ENCODE measurements at places on chromosomes 3 and 15. TPM values are rescaled to one million over a fixed set of nuclear protein-coding genes. Genes with fewer than 3 reads are reported as not detected.

DNA sequence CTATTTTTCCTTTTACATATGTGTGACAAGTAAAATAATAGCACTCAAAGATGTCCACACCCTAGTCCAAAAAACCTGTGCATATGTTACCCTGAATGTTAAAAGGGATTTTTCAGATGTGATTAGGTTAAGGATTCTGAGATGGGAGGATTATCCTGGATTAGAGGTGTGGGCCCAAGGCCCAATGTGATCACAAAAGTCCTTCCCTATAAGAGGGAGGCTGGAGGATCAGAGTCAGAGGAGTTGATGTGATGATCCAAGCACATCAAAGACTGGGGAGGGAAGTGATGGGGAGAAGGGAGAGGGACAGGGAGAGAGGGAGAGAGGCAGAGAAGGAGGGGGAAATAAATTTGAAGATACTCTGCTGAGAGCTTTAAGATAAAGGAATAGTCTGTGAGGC lies 512.6 kb downstream of the PLOD2 start:
- H3K36me3 ChIP-seq, result no peaks in the 10 kb centered on the region
- no peak overlapping the region for H3K4me3 ChIP-seq
- no peaks in the 10 kb centered on the region for H3K4me1 ChIP-seq
- no peak overlapping the region for H3K27ac ChIP-seq
- no peak for DNase-seq

DNA sequence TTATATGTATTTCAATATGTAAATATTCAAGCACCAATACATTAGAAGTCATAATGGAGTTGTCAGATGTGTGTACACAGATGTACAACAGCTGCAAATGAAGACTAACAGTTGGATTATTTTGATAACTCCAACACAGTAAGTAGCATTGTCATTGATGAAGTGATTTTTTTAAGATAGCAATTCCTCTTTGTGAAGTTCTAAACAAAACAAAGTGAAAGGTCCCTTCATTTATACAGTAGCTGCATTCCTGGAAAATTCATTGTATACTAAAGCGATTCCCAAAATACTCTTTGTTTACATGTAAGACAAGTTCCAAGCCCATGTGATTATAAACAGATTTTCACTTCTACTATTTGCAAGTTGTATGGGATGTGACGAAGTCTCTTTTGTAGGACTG lies 114.7 kb downstream of the B3GALNT1 start:
- DNase-seq, result no peak
- no peaks in the 10 kb centered on the region for H3K27me3 ChIP-seq
- H3K4me1 ChIP-seq, result no peaks in the 10 kb centered on the region
- no peak overlapping the region for H3K27ac ChIP-seq
- no peak overlapping the region for H3K4me3 ChIP-seq

DNA sequence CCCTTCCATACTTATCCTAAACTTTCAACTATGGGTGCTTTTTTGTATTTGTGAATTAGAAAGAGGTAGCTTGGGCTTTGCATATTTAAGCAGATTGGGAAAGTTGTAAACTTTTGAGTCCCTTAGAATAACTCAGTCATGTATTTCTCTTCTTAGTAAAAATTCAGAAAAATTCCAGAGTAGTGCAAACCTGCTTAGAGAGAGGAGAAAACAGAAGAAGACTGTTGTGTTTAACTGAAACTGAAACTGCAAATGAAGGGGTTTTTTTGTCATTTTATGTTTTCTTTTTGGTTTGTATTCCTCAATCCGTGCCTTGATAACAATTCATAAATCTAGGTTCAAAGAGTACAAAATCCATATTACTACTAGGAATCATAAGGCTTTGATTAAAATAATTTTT lies 31.3 kb downstream of the CD200 start:
- H3K27me3 ChIP-seq, result no peaks in the 10 kb centered on the region
- DNase-seq, result no peak
- peaks cover 10% of the 10 kb centered on the region for H3K36me3 ChIP-seq
- H3K4me3 ChIP-seq, result no peak overlapping the region
- H3K27ac ChIP-seq, result peak overlapping the region; percentile 36

DNA sequence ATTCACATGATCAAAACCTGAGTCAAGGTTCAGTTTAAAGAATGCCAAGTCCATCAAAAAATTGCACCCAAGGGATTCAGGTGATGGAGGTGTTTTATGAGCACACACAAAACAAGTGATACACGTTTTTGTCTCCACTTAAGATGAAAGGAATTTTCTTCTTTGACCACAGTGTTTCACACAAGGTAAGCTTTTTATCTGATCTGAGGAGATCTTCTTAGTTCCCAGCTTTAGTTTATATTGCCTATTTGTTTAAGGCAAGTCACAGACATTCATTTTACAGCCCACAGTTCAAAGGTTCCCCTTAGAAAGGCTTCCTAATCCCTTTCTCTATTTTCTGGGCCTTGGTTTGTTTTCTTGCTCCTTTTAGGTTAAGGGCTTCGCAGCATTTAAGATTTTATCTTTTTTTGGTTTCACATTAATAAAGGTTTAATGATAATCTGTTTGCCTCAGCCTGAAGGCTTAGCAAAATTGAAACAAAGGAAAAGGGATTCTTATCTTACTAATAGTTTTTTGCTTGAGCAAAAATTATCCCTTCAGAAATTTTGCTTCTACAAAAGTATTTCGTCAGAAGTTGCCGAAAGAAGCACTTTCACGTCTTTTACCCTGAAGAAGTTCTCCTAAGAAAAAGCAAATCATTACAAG lies 420.5 kb upstream of the NAALADL2 start:
- no peak for DNase-seq
- peak overlapping the region; percentile 49 for H3K4me3 ChIP-seq
- H3K27me3 ChIP-seq, result no peaks in the 10 kb centered on the region
- H3K4me1 ChIP-seq, result no peaks in the 10 kb centered on the region

DNA sequence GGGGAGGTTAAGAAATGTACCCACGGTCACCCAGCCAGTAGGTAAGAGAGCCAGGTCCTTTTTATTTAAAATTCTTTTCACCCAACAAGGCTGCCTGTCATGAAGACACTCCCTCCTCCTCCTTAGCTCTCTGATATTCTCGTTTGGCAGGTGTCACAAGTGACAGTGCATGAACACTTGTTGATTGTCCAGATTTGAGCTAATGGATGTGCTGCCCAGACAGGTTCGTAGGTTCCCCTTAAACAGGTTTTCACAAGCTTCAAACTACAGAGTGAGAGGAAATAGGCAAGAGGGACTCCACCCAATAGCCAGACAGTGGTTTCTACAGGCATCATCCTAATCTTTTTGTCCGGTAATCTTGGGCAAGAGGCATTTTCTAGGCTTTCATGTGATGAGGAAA lies 32.2 kb downstream of the ATP13A4 start:
- no peak overlapping the region for H3K4me3 ChIP-seq
- no peaks in the 10 kb centered on the region for H3K4me1 ChIP-seq

DNA sequence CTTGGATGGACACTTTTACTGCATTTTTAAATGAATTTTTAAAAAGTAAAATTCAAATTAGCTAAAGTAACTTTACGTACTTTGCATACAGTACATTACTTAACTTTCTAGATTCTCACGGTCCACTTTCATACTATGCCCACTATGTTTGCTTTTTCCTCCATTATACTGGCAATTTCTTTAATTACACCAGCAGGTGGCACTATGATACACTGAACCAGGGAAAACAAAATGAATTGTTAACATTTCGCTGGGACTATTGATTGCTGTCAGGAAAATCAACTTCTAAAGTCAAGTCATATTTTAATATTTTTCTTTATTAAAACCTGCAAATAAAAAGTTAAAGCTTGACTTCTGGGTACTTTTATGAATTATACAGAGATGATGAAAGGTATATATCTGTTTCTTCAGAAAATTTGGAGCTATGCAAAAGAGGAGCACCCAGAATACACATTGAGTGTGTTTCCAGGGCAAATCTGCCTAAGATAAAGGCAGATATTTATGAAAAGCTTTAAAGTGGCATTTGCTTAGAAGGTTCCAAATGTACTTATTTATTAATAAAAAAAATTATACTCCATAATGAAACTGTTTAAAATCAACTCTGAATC lies 21.8 kb upstream of the POU1F1 start:
- H3K27me3 ChIP-seq, result no peaks in the 10 kb centered on the region
- no peaks in the 10 kb centered on the region for H3K36me3 ChIP-seq
- no peak overlapping the region for H3K27ac ChIP-seq
- no peaks in the 10 kb centered on the region for H3K4me1 ChIP-seq

Gene RPLP1
- 43.6 TPM for total RNA-seq

Gene IL17RE
- 0.79 TPM for total RNA-seq

Gene CHL1
- 372 TPM for total RNA-seq

Gene GATM
- total RNA-seq, result 279 TPM

Gene KCNMB3
- 3.2 TPM for total RNA-seq
